ENCODE measurements at places on chromosomes 13 and 19.
A peak's percentile ranks its signal among the peaks of the same experiment; 100 is the strongest.

- peak; percentile 81 for DNase-seq
Measured at GRCh38 chr13:33108620-33109019, 92.4 kb downstream of the KL start.

- DNase-seq, result no peak
Measured at GRCh38 chr19:17764348-17764747, 13.1 kb downstream of the FCHO1 start.

DNA sequence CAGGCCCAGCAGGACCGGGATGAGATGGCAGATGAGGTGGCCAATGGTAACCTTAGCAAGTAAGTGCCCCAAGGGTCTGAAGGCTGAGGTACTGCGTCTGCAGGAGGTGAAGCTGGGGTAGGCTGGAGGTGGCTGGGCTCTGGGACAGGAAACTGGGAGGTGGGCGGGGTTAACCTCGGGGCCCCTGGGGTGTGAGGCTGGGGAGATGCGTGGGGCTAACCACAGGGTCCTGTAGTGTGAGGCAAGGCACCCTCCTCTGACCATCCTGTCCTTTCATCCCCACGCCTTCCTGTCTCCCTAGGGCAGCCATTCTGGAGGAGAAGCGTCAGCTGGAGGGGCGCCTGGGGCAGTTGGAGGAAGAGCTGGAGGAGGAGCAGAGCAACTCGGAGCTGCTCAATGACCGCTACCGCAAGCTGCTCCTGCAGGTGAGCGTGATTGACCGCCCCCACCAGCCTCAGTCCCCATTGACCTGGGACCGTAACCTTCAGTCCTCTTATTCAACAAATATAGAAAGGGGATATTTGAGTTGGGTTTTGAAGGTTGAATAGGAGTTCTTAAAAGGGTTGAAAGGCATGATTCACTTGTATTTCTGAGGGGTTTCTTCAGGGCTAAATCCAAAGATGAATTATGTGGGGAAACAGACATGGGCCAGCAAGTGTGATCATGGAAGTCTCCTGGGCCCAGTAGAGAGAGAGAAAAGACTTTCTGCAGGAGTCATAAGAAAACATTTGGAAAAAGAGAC lies 35.7 kb downstream of the KCNC3 start:
- no peak for DNase-seq

DNA sequence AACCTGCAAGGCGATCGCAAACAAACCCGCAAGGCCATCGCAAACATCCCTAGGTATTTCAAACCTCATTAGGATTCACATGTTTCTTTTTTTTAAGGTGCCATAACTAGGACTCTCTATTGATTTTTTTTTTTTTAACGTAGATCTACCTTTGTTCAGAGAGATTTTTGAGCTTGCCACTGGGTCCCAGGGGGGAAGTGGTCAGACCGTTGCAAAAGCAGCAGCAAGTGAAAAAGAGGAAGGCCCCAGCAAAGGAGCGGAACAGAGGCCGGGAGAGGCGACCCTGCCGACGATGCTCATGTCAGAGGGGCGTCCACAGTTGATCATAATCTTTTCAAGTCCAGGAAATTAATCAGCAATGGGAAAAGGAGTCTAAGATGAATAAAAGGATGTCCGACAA lies 32.7 kb upstream of the FLT1 start:
- no peak for DNase-seq

GRCh38 chr13:97491452-97491851 lies 57.5 kb downstream of the RAP2A start:
- DNase-seq, result no peak

DNA sequence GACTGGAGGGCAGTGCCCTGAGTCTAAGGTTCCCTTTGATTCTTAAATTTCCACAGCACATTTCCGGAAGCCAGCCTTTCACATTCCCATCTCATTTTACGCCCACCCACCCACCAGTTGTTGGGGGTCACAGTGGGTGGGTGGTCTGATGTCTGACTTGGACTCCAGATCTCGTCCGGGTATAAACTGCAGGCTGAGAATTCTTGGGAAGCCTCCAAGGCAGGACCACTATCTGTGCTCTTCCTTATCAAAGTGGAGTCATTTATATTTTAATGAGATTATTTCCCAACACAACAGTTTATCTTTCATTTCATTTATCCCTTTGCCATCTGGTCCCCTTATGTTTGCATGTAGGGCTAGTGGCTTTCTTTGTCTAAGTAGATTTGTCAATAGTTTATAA lies 3.6 kb upstream of the FAM124A start:
- DNase-seq, result peak; percentile 17

- no peak for DNase-seq
Measured at GRCh38 chr13:31385540-31385939, 185.8 kb downstream of the B3GLCT start.

DNA sequence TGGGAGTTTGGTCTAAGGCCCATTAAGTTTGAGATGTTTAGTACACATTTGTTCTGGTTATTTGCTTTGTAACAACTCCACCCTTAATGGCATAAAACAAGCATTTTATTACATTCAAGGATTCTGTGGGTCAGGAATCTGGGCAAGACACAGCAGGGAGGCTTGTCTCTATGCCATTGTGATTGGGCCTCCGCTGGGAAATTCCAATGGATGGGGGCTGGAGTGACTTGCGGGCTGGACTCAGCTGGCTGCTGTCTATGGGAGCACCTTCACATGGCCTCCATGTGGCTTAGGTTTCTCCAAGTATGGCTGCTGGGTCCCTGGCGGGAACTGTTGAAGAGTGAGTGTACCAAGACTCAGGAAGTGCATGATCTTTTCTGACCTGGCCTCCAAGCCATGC lies 159.0 kb downstream of the PAN3 start:
- no peak for DNase-seq

DNA sequence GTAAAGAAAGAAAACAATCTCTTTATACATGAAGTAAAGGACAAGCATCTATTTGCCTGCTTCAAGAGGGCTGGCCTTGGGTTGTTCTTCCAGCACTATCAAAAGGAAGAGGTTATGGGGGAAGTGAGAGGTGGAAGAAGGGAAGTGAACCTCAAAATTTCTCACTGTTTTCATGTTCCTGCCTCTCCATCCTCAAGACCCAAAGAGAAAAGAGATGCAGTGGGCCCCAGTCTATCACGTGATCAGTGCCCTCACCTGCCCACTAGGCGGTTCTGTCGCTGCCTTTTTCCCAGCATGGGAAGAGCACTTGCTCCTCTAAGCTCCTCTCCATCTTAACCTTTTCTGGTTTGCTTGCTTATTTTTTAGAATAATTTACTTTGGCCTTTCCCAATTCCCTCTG lies 6.2 kb upstream of the USP12 start:
- no peak for DNase-seq

GRCh38 chr13:92483894-92484293 lies 742.7 kb upstream of the GPC6 start:
- no peak for DNase-seq

- DNase-seq, result no peak
Measured at GRCh38 chr19:5477451-5478215, 22.4 kb downstream of the ZNRF4 start.

DNA sequence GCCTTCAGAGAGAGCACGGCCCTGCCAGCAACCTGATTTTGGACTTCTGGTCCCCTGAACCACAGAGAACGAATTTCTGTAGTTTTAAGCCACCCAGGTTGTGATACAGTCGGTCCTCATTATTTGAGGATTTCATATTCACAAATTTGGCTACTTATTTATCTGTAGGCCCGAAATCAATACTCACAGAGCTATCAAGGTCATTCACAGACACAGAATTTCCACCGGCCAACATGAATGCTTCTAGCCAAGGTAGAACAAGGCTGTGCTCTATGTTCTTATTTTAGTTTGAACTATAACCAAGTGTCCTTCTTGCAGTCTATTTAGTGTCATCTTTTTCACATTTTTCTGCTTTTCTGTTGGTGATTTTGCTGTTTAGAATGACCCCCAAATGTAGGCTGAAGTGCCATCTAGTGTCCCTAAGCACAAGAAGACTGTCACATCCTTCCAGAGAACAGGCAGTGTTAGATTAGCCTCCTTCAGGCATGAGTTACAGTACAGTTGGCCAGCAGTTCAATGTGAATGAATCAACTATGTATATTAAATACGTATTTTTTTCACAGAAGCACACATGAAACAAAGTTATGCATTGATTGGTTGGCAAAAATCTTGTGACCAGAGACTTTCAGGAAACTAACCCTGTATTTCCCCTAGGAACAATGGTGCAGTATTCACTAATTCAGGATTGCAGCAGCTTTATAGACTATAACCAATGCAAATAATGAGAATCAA lies 63.5 kb downstream of the C13orf42 start:
- no peak for DNase-seq

GRCh38 chr19:33377586-33378475 lies 4.3 kb downstream of the CEBPG start:
- peak; percentile 50 for DNase-seq

- no peak for DNase-seq
Measured at GRCh38 chr13:53100394-53101063, 71.9 kb downstream of the OLFM4 start.

GRCh38 chr13:105816994-105817393 lies 718.5 kb downstream of the EFNB2 start:
- DNase-seq, result no peak

DNA sequence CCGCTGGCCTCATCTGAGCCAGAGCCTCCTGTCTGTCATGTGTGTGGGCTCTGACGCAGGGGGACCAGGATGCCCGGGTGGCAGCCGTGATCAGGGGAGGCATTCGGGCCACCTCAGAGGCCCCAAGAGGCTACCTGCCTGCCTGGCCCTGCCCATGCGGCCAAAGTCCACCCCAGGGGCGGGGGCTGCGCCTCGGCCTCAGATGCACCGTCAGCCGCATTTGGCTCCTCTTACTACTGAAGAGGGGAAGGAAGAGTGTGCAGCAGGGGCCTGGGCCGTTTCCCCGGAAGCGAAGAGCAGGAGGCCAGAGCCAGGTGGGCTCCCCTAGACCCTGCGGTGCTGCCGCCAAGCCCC lies 34.0 kb downstream of the C13orf46 start:
- DNase-seq, result no peak
